ENCODE measurements at places on chromosomes 5 and 9.
A peak's percentile ranks its signal among the peaks of the same experiment; 100 is the strongest.

- DNase-seq: no peak
Measured at GRCh38 chr9:133188006-133188842, 20.8 kb downstream of the OBP2B start.

- DNase-seq: no peak
Measured at GRCh38 chr9:109962215-109962614, 182.2 kb downstream of the PALM2AKAP2 start.

GRCh38 chr5:125083981-125084380 lies 337.5 kb upstream of the ZNF608 start:
- no peak for DNase-seq

DNA sequence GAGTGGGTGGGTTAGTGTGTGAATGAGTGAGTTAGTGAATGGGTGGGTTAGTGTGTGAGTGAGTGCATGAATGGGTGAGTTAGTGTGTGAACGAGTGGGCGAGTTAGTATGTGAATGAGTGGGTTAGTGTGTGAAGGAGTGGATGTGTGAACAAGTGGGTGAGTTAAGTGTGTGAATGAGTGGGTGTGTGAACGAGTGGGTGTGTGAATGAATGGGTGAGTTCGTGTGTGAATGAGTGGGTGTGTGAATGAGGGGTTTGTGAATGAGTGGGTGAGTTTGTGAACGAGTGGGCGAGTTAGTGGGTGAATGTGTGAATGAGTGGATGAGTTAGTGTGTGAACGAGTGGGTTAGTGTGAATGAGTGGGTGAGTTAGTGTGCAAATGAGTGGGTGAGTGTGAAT lies 34.0 kb downstream of the NKD2 start:
- no peak for DNase-seq

- DNase-seq: peak; percentile 63
Measured at GRCh38 chr9:75185585-75186170, 97.4 kb downstream of the OSTF1 start.

DNA sequence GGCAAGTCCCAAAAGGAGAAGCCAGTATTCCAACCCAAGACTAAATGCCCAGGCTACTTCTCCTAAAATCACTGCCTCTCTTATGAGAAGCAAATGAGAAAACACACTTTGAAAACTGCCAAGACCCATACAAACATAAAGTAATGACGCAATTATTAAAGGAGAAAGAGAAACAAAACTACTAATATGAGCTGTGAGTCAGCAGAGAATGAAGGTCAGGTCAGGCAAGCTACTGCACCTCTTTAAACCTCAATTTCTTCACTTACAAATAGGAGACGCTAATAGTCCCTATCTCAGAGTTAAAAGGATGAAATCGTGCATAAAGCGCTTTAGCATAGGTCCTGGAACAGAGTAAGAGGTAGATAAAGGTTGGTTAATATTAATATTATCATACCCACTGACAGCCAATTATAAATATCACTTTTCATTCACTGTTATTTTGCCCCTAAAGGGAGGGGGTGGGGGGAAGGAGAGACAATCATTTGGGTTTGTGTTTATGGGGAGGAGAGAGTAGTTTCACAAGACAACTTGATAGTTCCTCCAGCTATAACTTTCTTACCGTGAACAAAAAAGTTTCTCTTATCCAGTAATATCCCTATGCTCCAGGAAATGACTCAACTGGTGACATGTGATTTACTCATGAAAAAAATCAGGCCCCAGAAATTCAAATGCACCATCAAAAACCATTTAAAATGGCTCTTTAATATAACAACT lies 3.6 kb downstream of the PSMB7 start:
- DNase-seq: no peak

DNA sequence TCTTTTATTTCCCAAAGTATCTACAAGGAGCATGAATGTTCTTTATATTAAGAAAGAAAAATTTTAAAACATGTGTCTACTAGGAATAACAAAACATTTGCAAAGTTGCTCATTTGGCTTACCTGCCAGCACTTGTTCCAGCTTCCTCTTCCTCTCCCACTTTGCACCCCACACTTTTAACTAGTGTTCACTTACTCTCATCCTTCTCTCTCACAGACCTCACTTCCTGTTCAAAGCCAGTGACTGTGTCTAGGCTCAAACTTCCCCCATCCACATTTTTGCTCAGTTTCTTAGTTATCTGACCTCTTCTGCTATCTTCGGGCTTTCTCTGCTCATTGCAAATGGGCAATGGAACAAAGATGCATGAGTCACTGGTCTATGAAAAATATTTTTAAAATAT lies 512.2 kb upstream of the ZNF462 start:
- DNase-seq: no peak

GRCh38 chr5:112532654-112533360 lies 113.7 kb upstream of the EPB41L4A start:
- no peak for DNase-seq

GRCh38 chr5:137190031-137190430 lies 309.1 kb downstream of the SPOCK1 start:
- DNase-seq: no peak

- no peak for DNase-seq
Measured at GRCh38 chr9:104836235-104836634, 72.3 kb downstream of the NIPSNAP3B start.

DNA sequence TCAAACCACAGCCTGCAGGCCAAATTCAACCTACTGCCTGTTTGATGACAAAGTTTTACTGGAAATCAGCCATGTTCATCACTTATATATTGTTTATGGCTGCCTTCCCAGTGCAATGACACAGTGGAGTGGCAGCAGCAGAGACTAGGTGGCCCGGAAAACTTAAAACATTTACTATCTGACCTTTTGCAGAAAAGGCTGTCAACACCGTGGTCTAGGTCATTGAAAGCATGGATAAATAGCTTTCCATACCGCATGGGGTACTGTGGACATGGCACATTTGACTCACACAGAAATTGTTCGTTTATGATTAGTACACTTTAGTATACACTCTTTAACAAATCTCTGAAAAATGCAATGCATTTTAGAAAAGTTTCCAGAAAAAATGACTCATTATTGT lies 298.3 kb upstream of the EFNA5 start:
- DNase-seq: no peak

DNA sequence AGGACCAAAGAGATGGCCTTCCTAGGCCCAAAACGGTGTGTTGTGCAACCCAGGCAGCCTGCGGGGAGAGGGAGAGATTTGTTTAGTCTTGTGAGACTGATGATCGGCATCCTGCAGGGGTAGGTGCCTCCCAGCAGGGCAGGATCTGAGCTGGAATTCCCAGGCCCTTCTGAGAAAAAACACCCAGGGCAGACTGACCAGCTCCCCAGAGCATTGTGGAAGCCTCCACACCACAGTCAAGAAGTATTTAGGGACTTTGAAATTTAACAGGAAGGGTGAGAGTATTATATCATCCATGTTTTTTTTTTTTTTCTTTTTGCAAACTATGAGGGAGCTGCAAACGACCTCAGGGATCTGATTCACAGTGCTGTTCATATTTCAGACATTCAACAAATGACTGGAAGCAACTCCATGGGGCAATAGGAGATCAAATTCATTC lies 104.5 kb upstream of the LHFPL2 start:
- DNase-seq: no peak
